Stimulated activated CD4-positive, alpha-beta T cell treated with anti-CD3 and anti-CD28 coated beads, Interleukin-12 subunit alpha, Interleukin-12 subunit beta, amount 100 ng/mL, for 4 hours (primary cell): ENCODE measurements at places on chromosomes 1 and 21.
A peak's percentile ranks its signal among the peaks of the same experiment; 100 is the strongest.

GRCh38 chr1:28027660-28028059 lies 60.8 kb downstream of the EYA3 start:
- DNase-seq: no peak

DNA sequence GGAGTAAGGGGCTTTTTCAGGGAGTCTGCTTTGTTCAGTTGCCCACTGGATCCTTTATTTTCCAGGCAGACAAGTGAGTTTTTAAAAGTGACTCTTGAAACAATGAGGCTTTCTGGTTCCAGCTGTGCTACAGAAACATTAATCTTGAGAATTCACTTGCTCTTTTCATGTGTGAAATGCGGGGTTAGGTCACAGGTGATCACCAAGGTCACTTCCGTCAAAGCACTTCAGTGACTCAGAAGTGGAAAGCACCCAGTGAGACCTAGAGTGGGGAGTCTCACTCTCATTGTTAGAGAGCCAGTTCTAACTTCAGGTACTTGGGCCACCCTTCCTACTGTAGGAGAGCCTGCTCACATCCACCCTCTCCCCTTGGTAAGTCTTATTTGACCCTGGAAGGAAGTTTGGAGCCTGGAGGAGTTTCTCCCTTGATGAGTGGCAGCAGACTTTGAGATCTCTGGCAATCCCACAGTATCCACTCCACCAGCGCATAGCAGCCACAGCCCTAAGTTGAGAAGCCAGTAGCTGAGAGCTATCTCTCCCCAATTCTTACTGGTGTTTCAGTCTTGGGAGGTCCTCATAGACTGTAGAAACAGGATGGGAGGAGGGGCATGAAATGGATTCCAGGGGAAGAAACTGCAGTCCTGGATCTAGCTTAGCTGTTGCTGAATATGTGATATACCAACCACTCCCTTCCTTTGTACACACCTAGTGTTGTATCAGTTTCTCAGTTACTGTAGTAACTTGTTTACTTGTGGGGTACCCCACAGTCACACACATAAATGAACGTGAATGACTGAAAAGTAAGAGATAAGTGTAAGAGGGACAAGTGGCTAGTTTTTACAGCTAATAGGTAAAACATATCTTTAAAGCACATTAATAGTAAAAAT lies 3.1 kb downstream of the TACSTD2 start:
- DNase-seq: no peak

DNA sequence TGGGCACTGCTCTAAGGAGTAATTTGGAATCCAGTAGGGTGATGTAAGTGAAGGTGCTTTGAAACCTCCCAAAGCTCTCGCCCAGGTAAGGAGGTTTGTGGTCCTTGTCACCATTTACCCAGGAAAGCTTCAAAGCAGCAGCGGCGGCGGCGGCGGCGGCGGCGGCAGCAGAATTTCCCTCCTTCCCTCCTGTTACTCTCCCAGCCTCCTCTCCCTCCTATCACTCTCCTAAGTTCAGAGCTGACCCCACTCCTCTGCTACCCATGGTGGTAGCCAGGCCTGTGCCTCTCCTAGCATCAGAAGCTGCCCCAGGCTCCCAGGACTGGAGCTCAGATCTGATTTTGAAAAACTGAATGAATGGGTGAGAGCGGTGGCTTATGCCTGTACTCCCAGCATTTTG lies 60.7 kb downstream of the ACBD3 start:
- no peak for DNase-seq

DNA sequence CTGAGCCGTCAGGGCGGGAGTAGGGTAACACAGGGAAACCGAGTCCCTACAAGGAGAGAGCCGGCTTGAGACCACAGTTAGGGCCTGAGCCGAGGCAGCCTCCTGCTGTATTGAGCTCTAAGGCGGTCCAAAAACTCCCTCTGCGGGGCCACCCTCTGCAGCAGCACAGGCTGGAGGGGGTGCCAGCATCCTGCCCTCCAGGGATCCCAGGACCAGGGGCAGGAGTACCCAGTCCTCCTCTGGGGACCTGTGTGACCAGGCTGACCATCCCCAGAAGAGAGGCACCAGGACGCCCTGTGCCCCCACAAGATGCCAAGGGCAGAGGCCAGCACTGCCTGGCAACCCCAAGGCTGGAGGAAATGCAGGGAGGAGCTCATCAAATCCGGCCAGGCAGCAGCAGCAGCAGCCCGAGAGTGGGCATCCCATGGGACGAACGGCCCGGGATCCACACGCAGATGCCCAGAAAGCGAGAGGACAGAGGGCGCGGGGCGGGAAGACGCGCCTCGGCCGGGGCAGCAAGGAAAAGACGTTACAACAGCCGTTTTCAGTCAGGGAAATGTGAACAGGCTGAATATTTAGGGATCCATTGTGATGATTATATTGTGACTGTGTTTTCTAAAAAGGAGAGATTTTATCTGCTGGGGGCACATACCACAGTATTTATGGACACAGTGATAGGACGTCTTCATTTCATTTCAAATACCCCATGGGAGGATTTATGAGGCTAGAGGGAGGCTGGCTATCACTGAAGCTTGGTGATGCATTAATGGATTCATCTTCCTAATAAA lies 57.1 kb upstream of the COL18A1 start:
- DNase-seq: no peak

- no peak for DNase-seq
These were observed 76.0 kb downstream of the CAMK2N1 start for GRCh38 chr1:20409971-20410370.

DNA sequence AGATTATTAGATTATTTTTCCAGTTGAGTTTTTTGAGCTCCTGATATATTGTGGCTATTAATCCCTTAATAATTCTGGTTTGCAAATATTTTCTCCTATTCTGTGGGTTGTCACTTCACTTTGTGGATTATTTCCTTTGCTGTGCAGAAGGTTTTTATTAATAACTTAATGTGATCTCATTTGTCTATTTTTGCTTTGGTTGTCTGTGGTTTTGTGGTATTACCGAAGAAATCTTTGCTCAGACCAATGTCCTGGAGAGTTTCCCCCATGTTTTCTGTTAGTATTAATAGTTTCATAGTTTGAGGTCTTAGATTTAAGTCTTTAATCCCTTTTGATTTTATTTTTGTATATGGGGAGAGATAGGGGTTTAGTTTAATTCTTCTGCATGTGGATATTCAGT lies 7.1 kb upstream of the TBX19 start:
- DNase-seq: no peak

GRCh38 chr21:43912910-43913309 lies 47.9 kb downstream of the AGPAT3 start:
- no peak for DNase-seq

GRCh38 chr1:187956975-187957374 lies 1128.2 kb downstream of the PLA2G4A start:
- DNase-seq: no peak

- DNase-seq: no peak
These were observed 31.1 kb upstream of the ARHGEF16 start for GRCh38 chr1:3423245-3423829.

DNA sequence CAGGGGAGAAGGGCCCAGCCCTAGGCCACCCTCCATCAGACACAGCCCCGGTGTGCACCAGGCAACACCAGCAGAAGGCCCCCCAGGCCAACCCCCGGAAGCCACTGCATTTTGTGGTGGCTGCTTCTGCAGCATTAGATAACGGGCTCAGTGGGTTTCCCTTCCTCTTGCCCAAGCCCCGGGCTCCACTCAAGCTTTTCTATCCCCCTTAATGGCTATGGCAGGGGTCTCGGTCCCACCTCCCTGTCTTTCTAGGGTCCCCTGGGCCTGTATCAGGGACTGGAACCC lies 18.9 kb downstream of the C1orf174 start:
- DNase-seq: no peak

DNA sequence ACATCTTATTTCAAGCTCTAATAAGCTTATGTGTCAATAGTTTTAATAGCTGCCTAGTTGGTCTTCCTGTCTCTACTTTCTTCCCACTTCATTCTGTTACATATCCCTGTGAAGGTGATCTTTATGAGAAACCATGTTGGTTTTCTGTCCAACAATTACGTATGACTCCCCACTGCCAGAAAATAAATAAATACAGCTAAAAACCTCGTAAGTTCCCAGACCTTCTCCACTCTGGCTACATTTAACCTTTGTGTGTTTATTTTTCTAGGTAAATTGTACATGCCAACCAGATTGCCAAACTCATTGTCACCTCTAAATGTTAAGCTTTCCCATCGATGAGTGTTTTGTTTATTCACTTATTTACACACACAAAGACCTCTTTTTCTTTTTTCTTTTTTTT lies 147.2 kb downstream of the CRB1 start:
- DNase-seq: no peak

DNA sequence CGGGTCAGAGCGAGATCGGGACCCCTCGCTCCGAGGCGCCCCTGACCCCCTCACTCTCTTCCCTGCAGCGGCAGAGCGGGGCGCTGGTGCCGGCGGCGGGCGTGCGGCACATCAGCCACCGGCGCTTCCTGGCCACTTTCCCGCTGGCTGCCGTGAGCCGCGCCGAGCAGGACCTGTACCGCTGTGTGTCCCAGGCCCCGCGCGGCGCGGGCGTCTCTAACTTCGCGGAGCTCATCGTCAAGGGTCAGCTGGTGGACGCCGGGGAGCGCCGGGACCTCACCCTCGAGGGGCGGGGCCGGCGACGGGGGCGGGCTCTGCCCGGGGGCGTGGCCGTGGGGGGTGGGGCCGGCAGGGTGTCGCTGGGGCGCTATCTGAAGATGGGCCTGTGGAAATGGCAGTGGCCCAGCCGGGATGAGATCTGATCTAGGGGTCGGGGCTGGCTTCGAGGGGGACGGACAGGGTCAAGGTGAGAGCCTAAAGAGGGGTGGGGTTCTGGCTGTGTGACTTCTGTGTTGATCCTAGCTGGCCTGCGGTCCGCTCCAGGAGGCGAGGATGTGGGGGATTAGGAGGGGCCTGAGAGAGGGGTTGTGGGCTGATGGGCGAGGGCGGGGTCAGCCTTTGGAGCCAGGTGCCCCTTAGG lies 23.6 kb downstream of the PTPRU start:
- DNase-seq: peak; percentile 50

- DNase-seq: peak; percentile 45
These were observed 438 bp downstream of the MRPS6 start for GRCh38 chr21:34073749-34074282.

DNA sequence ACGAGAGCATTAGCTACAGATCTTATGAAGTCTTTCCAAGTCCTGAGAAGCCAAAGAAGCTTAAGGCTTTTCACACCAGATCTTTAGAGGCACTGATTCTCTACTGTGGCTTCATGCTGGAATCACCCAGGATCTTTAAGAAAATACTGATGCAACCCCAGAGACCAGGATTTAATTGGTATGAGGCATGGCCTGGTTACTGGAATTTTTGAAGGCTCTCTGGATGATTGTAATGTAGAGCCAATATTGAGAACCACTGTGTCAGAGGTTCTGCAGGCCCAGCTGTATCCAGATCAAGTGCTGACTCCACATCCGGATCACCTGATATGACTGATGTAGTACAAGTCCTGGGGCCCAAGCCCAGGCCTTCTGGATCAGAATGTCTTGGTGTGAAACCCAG lies 105.7 kb downstream of the PLPPR5 start:
- no peak for DNase-seq

DNA sequence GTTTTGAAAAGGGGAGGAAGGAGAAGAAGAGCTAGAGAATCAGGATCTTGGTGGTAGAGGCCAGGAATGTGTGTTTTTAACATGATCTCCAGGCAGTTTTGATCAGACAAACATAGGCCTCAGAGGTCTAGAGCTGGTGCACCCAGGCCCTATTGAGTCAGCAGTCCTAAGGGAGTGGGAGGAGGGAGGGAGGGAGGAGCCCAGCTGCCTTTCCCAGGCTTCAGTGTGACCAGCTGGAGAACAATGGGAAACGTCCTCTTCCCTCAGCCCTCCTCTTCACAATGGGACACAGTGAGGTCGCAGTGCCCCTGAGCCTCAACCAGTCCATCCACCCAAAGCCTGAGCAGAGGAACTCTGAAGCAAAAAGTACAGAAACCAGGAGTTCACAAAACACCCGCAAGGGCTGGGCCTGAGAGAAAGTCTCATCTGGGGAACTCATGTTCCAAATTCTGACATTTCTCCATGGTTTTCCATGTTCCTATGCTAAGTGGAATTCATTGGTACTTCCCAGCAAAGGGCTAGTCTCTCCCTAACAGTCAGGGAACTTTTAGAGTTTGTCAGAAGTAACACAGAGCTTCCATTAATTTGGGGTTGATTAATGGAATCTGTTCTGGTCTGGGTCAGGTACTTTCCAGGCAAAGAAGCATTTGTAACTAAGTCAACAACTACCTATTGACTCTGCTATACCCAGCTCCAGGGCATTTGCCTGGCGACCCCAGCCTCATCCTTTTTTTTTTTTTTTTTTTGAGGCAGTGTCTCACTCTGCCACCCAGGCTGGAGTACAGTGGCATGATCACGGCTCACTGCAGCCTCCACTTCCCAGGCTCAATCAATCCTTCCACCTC lies 37.5 kb downstream of the ELAPOR1 start:
- DNase-seq: no peak

DNA sequence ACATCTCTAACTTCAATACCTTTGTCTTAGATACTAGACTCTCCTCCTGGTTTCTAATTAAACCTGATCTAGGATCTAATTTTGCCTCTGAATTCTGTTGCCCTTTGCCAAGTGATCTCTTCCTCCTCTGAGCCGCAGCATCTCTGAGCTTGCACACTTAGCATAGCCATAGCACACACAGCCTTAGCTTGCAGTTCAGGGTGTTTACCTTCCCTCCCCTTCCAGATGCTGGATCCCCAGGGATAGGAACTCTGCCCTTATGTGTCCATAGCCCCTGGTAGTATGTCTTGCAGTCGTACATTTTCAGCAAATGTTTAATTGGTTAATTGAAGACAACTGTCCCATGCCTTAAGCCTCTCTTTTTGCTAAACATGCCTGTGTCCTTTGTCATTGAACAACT lies 30.3 kb downstream of the SELL start:
- DNase-seq: no peak

GRCh38 chr1:30864681-30865080 lies 43.9 kb downstream of the SDC3 start:
- DNase-seq: no peak

DNA sequence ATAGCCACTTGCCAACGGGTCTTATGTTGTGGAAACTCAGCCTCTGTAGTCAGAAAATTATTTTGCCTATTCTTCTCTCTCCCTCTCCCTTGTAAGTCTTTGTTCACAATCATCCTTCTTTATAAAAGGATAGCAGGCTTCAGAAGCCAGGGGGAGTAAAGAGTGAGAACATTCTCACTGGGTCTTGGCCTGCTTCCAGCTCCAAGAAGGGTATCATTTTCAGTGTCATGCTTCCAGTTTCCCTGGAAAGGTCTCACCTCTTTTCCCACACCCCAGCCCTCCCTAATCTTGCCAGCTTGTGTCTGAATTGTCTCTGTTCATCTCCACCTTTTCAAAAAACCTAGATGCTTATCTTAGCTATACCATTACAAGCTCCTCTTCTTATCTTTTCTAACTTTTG lies 346.2 kb upstream of the LRRC7 start:
- DNase-seq: no peak

GRCh38 chr1:87180682-87181081 lies 148.0 kb upstream of the LMO4 start:
- DNase-seq: no peak

GRCh38 chr1:38926091-38926490 lies 15.5 kb downstream of the RHBDL2 start:
- no peak for DNase-seq

GRCh38 chr1:54559771-54560231 lies 11.8 kb downstream of the ACOT11 start:
- DNase-seq: no peak
